ENCODE measurements at places on chromosomes 1 and 21. TPM values are rescaled to one million over a fixed set of nuclear protein-coding genes. Genes with fewer than 3 reads are reported as not detected.

Gene DIO1
- not detected for total RNA-seq

Gene HFM1
- total RNA-seq: 1.9 TPM

Gene TAS1R1
- 0.10 TPM for total RNA-seq

Gene KIRREL1
- total RNA-seq: 22.9 TPM

Gene ITLN2
- not detected for total RNA-seq

Gene SPRR2A
- total RNA-seq: not detected

Gene GJA4
- 0.33 TPM for total RNA-seq

Gene OPRD1
- total RNA-seq: not detected

Gene S100A2
- 2.0 TPM for total RNA-seq

Gene LGR6
- not detected for total RNA-seq

Gene CNIH3
- total RNA-seq: 0.39 TPM

Gene NBPF10
- total RNA-seq: 0.13 TPM

Gene TRIM58
- total RNA-seq: 0.34 TPM

Gene CD52
- not detected for total RNA-seq

Gene DDX20
- 16.0 TPM for total RNA-seq

Gene MTOR
- total RNA-seq: 50.9 TPM

Gene SPATA21
- total RNA-seq: not detected

Gene HMCN1
- 2.5 TPM for total RNA-seq

Gene LAMC2
- 20.5 TPM for total RNA-seq

Gene CNR2
- total RNA-seq: not detected

Gene S100A7
- not detected for total RNA-seq

Gene RAB7B
- total RNA-seq: not detected

Gene IL12RB2
- total RNA-seq: not detected

Gene NPHS2
- not detected for total RNA-seq

Gene ALPL
- total RNA-seq: 0.05 TPM

Gene GPR161
- 10.5 TPM for total RNA-seq

Gene IL19
- not detected for total RNA-seq

Gene HNRNPCL2
- total RNA-seq: not detected

Gene FBXO2
- total RNA-seq: not detected

Gene OR2L13
- total RNA-seq: not detected

Gene BMP8A
- not detected for total RNA-seq

Gene AIM2
- not detected for total RNA-seq
